ENCODE measurements at places on chromosomes 13 and 19.

- peak; percentile 13 for DNase-seq
Observed at GRCh38 chr13:65378943-65379519, 1851.1 kb downstream of the PCDH9 start.

DNA sequence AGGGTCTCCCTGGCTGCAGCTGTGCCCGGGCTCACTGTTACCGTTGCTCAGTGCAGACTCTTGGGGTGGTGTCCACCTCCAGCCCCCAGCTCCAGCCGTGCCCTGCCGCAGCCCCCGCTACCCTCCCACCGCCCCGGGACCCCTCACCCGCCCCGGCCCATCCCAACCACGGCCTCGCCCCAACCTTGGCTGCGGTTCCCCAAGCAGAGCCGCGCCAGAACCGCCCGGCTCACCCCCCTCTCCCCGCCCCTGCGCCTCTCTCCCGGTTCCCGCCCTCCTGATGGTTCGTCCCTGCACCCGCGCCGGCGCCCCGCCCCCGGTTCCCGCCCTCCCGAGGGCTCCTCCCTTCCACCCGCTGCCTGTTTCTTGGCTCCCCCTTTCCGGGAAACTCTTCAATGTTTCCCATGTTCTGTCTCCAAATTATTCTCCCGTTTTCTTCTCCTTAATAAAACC is 40.3 kb downstream of the ANKRD10 start:
- DNase-seq: peak; percentile 71

- no peak for DNase-seq
Observed at GRCh38 chr19:22797040-22797439, 13.1 kb upstream of the ZNF99 start.

DNA sequence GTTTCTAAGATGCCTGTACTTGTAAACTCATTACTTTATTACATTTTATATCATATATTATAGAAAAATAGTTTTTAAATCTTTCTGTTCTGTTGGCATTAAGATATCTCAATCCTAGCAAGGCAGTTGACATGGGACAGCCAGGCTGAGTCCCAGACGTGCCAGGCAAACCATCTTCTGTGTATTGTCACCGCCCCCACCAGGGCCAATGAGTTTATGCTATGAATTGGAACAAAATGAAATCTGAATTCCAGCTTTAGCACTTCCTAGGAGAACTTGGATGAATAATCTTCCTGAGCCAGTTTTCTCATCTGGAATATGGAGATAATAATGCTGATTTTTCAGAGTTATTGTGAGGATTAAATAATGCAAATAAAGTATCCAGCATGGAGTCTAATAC is 79.9 kb upstream of the GSX1 start:
- peak; percentile 15 for DNase-seq

- DNase-seq: no peak
Observed at GRCh38 chr13:44921246-44921877, 67.9 kb downstream of the NUFIP1 start.

GRCh38 chr19:45815481-45816216 is 541 bp upstream of the RSPH6A start:
- peak; percentile 19 for DNase-seq

DNA sequence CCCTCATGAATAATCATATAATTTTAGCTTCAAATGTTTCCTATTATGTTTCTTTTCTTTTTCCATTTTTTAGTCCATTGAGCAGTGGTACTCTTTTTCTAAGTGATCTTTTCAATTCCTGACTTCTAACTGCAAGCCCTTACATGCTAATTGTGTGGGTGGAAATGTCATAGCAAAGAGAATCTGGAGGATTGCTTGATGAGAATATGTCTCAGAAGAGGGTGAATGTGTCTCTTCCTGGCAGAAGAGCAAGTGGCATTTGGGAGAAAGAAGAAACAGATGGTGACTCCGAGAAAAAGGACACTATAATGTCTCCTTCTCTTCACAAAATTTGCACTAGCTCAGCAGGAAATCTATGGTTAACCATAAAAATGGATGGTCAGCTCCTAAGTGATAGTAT is 2320.0 kb downstream of the PCDH9 start:
- no peak for DNase-seq

Measured in NB4 (cell line).